ENCODE measurements at places on chromosomes 6 and 20.

GRCh38 chr6:142339113-142339512 is 37.3 kb downstream of the ADGRG6 start:
- no peak for DNase-seq

DNA sequence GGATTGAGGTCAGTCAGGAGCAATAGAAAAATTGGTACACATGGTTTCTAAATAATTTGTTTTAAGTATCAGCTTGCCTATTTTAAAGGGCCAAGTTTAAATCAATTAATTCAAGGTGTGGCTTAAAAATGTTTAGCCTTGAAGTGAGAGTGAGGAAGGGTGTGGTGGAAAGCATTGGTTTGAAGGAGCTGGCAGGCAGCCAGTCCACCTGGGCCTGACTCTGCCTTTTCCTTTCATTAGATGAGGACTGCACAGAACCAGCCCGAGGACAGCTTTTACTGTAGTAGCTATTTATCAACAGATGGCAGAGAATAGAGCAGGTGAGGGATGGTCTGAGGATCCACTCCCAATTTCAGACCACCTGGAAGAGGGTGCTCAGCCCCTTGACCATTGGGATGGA is 42.4 kb downstream of the DHX35 start:
- no peak for DNase-seq

DNA sequence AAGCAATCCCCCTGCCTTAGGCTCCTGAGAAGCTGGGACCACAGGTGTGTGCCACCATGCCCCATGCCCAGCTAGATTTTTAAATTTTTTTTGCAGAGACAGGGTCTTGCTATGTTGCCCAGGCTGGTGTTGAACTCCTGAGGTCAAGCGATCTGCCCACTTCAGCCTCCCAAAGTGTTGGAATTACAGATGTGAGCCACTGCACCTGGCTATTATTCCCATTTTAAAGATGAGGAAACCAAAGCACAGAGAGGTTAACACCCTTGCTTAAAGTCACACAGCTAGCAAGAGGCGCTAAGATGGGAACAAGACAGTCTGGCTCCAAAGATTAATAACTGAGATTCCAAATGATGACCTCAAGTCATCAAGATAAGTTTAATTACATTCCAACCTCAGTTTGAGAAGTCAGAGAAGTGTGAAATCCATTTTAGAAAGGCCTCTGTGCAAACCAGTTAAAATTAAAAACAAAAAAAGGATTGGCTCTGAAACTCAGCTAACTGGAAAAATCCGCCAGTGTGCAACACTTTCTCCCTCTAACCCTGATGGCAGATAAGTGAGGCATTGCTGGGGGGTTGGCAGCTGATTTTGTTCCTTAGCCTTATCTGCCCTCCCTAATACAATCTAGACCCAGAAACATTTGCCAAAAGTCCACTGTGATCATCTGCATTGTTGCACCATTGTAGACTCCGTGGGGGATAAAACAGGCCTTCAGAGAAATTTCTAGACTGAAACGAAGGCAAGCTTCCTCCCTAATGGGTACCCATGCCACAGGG is 55.5 kb downstream of the CPNE5 start:
- no peak for DNase-seq

GRCh38 chr6:1047981-1048541 is 263.8 kb upstream of the FOXQ1 start:
- no peak for DNase-seq

DNA sequence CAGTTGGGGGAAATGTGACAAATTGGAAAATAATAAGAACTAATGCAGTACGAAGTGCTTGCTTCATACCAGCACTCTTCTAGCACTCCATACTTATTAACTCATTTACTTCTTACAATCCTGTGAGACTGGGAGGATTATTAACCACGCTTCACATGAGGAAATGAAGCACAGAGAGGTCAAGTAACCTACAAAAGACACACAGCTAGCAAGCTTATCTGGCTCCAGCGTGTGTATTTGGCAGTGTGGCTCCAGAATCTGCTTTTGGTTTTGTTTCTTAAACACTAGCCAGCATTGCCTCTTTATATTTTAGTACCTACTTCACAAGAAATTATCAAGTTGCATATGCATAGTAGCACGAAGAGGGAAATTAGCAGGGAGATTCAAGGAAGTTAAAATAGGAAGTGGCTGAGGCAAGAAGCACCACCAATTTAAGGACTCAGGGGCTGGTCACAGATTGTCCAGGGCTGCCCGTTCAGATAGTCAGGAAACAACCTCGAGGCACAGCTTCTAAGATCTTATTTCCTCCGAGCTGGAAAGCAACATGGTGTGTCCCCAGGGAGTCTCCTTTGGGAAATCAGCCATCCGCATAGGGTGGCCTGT is 302.7 kb upstream of the PRDM1 start:
- DNase-seq = no peak

GRCh38 chr6:89566008-89566800 is 72.3 kb downstream of the LYRM2 start:
- no peak for DNase-seq

- DNase-seq = no peak
Observed at GRCh38 chr6:150410906-150411305, 42.1 kb downstream of the IYD start.

GRCh38 chr20:1456300-1456699 is 10.3 kb downstream of the NSFL1C start:
- DNase-seq = no peak

DNA sequence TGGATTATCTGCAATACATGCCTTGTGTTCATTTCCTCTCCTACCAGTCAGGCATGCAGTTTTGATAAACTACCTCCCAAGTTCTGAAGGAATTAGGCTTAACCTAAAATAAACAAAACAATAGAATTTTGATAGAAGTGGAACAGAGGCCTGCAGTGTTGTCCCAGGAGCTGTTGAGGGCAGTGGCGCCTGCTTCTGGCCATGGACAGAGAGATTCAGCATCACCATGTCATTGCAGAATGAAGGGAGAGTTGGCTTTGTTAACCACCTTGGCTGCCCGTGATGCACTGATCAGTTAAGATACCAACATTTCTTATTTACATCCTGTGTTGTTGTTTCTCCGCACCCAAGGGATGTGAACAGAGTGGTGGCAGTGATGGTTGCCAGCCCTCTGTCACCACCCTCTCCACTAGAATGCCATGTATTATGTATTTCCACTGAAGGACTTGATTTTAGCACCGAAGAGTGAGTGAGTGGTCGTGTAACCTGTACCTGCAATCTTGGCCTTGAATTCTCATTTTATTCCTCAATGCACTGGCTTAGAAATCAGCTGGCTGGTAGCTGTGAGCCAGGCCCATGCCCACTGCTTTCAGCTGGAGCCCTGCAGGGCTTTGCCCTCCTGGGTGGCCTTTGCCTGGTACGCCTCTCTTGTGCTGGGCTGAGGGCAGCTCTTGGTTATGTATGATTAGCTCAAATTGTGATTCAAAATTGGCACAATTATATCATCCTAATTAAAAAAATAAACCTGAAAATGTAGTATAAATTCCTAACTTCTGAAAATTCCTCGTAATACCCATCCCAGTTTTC is 56.5 kb downstream of the SHLD1 start:
- no peak for DNase-seq

DNA sequence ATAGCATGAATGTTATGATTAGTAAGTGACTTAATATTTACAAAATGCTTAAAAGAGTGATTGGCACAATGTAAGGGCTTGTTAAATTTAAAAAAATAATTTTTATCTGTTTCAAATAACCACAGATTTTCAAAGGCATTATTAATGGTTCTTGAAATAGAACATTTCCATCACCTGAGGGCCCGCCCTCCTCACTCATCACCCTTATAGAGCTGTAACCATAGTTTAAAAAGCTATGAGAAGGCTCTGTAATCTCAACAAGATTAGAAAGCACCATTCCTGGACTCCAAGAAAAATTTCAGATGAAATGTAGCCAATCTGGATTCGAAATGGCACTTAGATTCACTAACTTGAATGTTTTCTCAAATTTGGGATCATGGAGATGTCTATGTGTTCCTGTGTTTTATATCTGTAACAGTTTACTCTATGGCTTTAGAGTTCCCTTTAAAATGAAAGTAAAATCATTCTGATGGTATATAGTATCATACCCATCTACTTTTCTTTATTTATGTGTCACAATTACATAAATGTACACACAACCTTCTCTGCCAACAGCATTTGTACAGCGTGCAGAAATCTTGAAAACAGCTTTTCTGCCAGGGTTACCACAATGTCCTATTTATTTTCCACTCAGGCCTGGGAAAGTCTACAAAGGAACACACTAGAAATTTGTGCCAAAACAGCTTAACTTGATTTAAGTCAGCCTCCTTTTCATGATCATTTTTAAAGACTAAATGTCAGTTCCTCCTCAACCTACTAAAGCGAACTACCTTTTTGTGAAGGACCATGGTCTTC is 207.7 kb downstream of the TBX18 start:
- DNase-seq = no peak

DNA sequence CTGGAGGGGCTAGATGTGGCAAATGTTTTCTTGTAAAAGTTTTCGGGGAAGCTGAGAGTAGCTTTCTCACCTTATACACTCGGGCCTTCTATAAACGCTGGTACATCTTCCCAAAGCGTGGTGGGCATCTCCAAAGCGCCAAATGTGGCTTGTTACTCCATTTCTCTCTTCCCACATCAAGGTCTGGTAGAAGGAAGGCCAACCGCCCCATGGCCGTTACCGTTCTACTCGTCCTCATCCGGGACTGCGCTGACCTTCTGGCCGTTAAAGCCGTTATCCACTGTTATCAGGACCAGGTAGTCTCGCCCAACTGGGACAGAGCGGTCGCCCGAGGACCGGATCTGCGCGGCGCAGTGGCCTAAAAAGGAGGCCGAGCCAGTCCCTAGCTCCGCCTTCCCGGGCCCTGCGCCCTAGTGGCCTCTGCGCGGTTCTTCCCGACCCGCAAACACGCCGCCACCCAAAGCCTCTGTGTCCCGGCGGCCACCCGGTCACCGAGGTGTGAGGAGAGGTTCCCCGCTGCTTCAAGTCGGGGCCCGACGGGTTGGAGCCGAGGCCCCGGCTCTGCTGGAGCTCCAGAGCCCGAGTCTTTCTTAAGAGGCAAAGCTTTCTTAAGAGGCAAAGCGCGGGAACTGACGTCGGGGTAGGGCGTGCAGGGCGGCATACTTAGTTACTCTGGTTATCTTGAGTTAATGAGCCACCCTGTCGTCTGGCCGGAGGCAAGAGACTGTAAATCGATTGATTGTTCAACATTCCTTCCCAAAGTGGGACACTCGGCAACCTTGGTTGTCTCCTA is 90.5 kb downstream of the GPX5 start:
- no peak for DNase-seq

DNA sequence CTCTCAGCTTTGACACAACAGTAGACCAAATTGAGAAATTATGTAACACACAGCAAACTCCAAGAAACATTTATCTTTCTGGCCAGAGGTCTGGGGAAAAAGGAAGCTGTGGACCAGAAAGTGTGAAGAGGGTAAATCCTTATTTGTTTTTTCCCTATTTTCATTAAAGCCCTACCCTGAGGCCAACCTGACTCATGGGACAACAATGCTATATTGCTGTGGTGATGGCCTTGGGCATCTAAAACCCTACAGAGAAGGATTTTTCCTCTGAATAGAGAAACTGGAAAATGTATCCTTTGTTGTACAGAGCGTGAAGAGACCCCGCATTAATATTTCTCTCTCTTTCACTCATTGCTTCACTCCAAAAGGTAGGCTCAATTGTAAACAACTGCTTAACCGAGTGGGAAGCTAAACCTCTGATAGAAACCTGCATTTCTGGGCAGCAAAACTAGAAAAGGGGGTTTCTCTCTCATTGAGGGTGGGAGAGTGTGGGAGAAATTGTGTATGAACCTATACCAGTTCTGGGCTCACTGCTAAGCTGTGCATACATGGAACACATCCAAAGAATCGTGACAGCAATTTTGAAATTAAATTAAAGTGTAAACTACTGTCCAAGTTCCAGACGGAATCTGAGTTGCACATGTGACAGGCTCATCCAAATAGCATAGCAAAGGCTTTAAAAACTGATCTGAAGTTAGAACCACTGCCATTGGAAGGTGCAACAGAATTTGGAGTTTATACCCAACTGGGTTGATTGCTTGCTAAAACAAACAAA is 175.5 kb downstream of the CLVS2 start:
- DNase-seq = no peak

- DNase-seq = no peak
Observed at GRCh38 chr6:139801571-139802321, 427.3 kb upstream of the CITED2 start.

DNA sequence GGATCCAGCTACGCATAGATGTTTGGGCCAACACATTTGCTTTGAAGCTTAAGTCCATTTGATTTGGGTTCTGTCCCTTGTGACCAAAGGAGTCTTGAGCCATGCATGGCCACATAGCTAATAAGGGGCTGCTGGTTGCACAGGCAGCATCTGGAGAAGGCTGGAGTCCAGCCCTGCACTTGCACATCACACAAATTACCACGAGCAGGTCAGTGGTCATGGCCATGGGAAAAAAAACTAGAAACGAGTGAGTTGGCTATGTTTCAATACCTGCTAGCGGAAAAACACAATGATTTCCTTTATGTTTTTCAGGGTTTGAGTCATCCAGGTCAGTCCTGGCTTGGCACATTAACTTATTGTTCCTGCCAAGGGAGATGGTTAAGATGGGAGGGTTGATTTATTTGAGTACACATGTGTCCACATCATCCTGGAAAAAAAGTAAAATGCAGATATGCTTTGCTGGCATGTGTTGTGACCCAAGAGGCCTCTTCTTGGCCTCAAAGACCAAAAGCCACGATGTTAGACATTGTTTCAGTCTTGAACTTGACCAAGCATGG is 5.6 kb upstream of the STX16 start:
- DNase-seq = no peak

DNA sequence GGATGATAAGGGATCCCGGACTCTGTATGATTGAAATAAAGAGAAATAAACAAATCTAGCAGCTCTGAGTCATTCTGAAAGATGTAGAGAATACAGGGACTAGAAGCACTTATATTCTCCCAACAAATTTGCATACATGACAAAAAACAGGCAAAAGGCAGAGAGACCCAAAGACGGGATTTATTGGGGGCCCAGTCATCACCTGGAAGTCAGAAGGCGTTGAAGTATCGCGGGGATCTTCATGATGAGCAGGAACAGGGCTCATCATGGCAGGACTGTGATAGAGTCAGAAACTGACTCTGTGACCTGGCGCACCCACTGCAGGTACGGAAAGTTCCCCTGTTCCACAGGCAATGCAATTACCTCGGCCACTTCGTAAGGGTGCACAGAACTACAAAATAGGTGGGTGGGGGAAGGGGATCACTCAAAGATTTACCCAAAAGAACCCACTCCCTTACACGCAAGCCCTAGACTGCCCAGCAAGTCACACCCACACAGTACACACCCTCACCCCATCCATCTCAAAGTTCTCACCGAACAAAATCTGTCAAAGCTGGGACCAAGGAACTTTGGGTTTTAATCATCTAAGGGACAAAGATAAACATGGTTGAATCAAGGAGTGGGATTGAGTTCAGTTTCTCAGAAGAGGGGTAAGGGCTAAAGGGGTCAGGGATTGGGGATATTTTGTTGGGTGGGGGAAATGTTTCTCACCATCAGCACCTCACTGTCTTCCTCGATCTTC is 1.4 kb downstream of the CUTA start:
- no peak for DNase-seq
